Effector memory CD4-positive, alpha-beta T cell (primary cell): ENCODE measurements at places on chromosomes 7 and 10.

GRCh38 chr10:95134490-95134889 lies 59.5 kb upstream of the ACSM6 start:
- no peak for DNase-seq

- no peak for DNase-seq
These were observed 393.2 kb upstream of the FOXK1 start for GRCh38 chr7:4288791-4289394.

GRCh38 chr7:90690159-90690858 lies 94.2 kb downstream of the CDK14 start:
- no peak for DNase-seq

GRCh38 chr7:5489991-5490536 lies 66.4 kb upstream of the TNRC18 start:
- no peak for DNase-seq

DNA sequence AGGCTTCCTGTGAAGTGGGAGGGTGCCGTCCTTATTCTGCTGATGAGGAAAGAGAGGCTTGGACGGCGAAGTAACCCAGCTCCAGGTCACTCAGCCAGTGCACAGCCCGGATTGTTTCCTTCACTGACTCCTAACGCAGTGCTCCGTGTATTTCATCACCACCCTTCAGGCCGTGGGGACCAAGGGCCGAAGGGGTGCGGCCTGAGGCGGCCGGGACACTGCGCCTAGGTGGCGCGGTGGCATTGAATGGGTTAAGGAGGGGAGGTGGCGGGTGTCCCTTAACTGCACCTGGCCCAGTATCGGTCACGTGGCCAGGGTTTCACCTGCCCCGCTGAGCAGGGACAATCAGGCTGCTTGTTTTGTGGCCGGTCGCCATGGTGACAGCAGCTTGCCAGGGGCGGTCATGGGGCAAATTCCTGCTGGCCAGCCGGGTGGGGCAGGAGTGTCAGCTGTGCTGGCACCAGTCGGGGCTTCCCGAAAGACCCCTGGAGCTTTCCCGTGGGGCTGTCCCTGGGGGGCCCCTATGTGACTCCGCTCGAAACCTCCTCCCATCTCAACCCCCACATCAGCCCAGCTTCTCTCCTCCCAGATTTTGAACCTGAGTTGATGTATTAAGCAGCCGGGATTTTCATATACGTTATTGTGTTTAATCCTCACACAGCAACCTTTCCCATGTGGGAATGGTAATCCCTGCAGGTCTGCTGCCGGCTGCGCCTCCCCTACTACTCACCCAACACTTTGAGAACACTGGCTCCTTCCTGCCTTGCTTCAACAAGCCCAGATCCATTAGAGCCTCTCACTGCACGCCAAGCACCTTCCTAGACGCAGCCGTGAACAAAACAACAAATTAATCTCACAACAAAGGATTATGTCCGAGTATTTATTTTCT lies 4.4 kb upstream of the ABHD11 start:
- DNase-seq = no peak

- DNase-seq = no peak
These were observed 7.3 kb downstream of the SRRT start for GRCh38 chr7:100882201-100882600.

GRCh38 chr7:80635533-80635932 lies 2.9 kb upstream of the CD36 start:
- no peak for DNase-seq

DNA sequence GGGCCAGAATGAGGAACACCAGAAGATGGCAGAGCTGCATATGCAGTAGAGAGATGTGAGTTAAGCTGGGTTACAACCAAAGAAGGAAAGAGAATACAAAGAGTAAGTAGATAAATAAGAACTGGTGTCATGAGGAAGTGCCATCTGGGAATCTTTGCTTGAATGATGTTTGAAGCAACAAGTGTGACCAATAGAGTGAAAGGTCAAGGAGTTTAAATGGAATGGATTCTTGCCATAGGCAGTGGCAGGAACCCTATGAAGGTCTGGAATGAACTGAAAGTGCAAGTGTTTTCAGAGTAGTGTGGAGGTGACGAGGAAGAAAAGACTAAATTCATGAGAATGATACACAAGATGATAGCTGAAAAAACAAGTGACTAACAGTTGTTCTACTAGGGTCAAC lies 21.6 kb downstream of the MEST start:
- DNase-seq = no peak

- no peak for DNase-seq
These were observed 769.3 kb downstream of the KCNMA1 start for GRCh38 chr10:76868098-76868977.

GRCh38 chr10:70188768-70189167 lies 18.5 kb upstream of the SAR1A start:
- no peak for DNase-seq

DNA sequence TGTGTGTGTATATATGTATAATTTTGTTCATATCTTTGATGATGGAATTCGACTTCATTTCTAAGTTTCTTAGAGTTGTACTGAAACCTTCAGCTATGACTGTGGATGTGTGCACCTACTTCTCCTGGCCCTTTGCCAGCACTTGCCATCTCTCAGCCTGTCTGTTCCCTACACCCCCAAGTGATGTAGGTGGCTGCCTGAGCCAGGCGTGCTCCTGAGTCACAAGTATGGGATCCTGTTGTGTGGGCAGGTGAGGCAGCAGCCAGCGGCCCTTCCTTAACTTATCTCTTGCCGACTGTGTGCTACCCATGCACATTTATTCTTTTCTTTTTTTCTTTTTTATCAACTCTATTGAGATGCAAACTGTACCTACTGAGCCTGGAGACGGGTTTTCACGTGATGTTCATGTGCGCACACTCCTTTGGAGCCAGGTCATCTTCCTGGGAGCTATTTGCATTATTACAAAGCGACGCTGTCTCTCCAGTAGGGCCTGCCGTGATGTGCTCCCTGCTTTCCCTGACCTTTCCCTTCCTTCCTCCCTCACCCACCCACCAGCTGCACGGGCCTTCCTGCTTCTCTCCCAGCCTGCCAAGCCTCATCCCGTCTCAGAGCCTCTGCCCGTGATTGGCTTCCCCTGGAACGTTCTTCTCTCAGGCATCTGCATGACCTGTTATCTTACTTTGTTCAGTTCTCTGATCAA lies 31.3 kb upstream of the GALNT11 start:
- DNase-seq = no peak

DNA sequence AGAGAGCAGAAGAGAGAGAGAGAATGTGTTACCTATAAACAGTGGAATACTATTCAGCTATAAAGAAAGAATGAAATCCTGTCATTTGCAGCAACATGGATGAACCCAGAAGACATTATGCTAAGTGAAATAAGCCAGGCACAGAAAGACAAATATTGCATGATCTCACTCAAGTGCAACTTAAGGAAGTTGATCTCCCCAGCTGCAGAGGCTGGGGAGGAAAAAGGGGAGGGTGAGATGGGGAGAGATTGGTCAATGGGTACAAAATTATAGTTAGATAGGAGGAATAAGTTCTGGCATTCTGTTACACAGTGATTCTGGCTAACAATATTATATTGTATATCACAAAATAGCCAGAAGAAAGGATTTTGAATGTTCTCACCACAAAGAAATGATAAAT lies 11.2 kb upstream of the JAZF1 start:
- DNase-seq = no peak

DNA sequence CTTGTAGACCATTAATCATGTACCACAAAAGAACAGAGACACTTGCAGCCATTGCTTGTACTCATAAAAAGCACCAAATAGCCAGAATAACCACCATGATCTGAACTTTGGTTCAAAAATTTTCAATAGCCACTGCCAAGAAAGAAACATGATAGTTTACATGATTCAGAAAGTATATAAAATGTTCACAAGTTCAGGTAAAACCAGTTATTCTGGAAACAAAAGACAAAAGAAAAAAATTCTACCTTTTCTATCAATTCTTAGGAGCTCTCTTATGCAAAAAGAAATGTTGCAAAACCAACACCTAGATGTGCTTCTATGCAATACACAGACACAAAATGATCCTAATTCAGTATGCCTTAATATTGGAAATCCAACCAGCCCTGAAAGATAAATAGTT lies 108.7 kb downstream of the PCLO start:
- no peak for DNase-seq

DNA sequence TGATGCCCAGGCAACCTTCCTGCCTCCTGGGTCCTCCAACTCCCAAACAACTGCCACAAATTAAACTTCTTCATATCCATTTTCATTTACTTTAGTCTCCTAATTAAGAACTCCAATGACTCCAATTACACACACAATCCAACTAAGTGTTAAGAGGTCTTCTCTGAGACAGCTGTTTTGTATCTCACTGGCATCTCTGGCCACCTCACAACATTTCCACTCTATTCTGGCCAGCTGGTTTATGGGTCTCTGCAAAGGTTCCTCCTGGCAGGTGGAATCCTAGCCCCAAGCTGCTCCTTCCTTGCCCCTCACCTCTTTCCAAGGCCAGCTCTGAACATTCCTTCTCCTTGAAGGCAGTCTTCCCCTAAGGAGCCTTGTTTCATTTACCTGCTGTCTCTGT lies 123.1 kb upstream of the HPS1 start:
- no peak for DNase-seq

DNA sequence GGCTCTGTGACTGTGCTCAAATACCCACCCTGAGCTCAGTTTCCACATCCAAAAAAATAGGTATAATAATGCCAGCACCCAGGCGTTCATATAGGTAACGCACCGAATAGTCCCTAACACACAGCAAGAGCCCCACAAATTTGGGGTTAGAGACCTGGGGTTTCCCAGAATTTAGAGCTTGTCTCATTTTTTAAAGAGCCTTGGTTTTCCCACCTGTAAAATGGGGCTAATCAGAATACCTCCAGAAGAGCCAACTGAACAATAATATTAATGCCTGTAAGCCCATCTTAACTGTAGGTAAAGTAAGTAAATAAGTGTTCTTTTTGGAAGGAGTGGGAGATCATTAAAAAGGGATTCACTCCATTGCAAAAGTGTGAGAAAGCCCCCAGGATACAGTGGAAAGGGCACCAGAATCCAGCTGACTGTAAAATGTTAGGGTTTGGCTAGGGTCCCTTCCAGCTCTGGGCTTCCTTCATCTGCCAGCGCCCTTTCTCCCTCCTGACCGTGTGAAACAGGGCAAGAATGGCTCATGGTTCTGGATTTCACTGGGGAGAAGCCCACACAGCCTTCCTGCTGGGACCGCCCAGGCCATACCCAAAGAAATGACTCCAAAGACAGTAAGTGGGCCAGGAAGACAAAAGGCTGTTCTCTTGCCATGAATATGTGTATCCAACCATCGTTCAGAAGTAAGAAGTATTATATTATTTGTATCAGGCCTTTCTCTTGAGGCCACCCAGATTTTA lies 2.1 kb downstream of the MTURN start:
- DNase-seq = no peak

GRCh38 chr10:104209575-104210198 lies 22.5 kb downstream of the CFAP43 start:
- no peak for DNase-seq

- no peak for DNase-seq
These were observed 140.3 kb downstream of the ADCY1 start for GRCh38 chr7:45714521-45714820.

DNA sequence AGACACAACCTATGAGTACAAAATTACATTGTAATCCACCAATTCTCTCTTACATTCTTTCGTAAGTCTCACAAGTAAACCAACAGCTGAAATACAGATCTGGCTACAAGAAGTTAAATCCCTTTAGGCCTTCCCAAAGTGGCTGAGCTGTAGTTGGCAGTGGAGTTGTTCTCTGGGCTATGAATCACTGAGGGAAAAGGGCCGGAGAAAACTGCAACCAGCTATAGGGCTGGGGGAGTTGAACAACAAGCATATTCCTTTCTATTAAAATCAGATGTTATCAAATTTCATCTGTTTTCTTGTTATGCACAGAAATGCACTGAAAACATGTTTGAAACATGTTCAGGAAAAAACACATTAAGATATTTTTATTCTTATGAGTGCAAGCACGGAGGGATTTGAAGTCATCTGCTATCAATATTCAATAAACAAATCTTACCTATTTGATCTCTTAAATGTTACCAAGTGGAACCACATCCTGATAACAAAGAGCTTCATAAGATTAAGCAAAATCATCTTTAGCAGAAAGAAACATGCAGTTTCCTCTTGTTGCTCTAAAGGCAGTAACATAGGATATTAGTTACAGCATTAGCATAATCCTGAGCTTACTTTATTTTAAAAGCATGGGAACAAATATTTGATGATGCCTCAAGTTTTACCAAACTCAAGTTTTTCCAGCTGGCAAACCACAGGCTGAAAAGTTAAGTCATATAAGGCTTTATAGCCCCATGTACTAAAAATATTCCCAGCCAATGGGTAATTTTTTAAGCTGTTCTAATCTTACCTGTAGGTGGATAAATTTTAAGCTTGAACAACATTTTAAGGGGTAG lies 212.7 kb downstream of the TAX1BP1 start:
- no peak for DNase-seq

GRCh38 chr7:7212612-7213011 lies 30.3 kb downstream of the C1GALT1 start:
- no peak for DNase-seq

GRCh38 chr7:133412942-133413341 lies 160.1 kb downstream of the EXOC4 start:
- DNase-seq = no peak

DNA sequence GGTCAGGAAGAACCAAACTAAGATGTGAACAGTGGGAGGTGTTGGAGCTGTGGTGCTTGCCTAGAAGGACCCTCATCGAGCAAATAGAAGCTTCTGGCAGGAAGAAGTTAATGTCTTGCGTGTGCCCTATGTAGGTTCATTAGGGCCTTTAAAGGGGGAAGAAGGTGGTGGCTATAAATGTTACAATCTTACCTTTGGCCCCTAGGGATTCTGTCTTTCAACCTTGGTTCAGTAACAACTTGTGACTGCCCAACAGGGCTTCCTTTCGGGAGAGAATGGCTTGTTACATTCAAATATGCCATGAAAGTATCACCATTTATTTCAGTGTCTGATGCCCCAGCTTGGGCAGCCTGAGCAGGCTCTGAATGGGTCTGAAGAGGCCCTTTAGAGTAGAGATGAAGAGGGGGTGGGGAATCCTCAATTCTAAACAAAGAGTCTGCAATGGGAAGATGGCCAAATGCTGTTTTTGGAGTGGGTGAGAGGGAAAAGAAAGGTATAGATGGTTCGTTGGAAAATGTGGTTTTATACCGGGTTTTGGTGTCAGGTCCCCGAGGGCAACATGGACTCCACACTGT lies 108.0 kb downstream of the TCF7L2 start:
- DNase-seq = no peak

- DNase-seq = no peak
These were observed 11.0 kb upstream of the OR6B1 start for GRCh38 chr7:143988976-143989745.

GRCh38 chr10:76883596-76883995 lies 754.0 kb downstream of the KCNMA1 start:
- no peak for DNase-seq

GRCh38 chr7:64887756-64888508 lies 15.1 kb upstream of the ZNF273 start:
- peak; percentile 6 for DNase-seq

- no peak for DNase-seq
These were observed 73.4 kb downstream of the GPR141 start for GRCh38 chr7:37756797-37757551.
